ENCODE measurements at places on chromosomes 3 and 15.

DNA sequence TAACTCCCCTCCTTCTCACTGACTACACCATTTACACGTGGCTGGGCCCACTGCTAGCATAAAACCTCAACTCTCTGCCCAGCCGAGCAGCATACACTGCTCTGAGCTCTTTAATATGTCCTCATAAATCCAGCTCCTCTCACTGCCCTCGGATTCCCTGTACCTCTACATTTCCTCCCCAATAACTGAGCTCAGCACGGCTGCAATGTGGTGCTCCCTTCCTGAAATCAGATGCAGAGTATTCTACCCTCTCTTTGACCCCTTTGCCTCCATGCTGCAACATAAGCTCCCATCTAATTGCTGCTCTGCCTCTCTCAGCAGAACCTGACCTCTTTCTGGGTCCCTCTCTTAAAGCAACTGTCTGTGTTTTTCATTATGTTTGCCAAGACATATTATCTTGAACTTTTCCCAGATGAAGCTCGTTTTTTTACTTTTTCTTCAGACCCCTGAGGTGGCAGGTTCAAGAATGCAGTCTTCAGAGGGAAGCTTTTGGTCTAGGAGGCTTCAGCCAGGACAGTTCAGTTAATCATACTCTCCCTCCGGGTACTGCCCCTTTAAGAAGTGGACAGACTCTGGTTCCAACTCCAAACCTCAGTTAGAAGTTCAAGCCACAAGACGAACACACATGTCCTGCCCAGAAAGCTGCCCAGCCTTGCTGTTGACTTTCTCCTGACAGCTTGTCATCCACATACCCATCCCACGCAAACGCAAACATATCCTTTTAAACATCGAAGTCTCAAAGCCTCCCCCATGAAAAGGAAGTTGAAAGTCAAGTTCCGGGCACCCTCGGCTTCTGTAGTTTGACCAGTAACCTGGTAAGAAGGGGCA, 81.1 kb upstream of the NEO1 start:
- peak; percentile 54 for DNase-seq

DNA sequence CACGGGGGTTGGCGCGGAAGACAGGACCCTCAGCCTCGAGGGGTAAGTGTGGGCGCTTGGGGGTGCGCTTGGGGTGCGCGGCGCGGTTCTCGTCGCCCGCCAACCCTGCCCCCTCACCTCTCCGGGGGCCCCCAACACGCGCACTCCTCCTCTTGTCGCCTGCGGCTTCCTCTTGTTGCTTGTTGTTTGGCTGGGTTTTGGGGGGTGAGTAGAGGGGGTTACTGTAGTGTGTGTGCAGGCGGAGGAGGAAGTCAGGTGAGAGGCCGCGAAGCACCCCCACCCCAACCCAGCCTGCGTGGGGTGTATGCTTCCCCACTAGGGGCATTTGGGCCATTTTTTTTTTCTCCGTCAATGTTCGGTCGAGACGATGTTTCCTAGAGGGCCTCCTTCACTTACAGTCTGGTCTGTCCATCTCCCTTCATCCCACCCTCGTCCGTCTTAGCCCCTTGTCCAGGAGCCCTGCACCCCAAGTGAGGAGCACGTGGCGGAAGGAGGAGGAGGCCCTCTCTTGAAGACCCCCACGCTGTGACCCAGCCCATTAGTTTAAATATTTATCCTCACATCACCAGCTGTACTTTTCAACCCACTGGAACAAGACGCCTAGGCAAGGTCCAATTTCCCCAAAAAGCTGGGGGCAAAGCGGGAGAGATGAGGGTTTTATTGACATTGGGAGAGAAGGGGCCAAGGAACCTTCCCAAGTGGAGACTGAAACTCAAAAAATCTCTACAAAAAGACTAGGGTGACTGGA, 20.4 kb upstream of the SATB1 start:
- no peak for DNase-seq

GRCh38 chr3:72576563-72576962, 271.7 kb downstream of the SHQ1 start:
- DNase-seq, result no peak

GRCh38 chr15:71939981-71940588, 129.7 kb downstream of the NR2E3 start:
- DNase-seq, result no peak

DNA sequence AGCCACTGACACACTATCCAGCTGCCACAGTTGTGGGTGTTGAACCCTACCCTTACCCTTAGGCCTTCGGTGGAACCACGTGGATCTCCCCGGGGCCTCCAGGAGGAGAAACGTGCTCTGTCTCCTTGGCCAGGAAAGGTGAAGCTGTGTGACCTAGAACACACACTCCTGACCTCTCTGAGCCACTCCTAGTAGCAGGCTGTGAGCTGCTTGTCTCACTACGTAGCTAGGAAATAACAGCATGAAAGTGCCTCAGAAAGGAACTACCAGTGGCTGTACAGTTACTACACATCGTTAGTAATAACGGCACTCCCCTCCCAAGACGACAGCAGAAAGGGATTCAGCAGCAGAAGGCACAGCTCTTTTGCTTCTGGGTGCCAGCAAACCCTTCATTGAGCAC, 36.2 kb upstream of the SLC6A6 start:
- no peak for DNase-seq

DNA sequence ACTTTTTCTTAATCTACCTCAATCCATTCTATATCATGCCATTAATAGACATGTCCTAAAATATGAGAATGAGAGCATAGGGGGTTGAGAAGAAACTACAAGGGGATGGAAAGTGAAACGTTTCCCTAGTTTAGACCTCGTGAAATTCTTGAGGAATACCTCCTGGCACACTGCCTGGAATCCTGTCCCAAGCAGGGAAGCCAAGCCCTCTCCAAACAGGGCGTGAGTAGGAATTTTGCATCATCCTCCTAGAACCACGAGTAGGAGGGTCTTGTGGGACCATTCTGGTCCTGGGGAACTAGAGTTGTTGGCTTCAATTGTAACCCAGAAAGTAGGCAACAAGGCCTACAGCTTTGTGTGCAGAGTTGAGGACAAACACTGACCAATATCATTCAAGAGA, 19.6 kb upstream of the C3orf80 start:
- DNase-seq, result no peak

- DNase-seq, result no peak
These were observed 42.1 kb upstream of the SLC6A6 start for GRCh38 chr3:14360123-14360881.

DNA sequence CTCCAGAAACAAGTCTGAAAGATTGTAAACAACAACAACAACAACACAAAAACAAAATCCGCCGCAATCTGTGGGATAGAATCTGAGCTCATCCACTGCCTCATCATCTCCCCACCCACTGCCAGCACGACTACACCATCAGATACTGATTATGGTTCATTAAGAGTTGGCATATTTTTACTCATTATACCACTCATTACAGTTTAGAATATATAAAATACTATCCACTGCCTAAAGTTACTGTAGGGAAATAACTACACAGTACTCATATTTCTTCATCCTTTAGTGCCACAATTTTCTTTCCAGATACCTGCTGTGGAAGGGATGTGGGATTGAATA, 152.5 kb upstream of the PEX5L start:
- DNase-seq, result no peak

GRCh38 chr15:92328207-92328606, 65.5 kb upstream of the ST8SIA2 start:
- DNase-seq, result no peak

DNA sequence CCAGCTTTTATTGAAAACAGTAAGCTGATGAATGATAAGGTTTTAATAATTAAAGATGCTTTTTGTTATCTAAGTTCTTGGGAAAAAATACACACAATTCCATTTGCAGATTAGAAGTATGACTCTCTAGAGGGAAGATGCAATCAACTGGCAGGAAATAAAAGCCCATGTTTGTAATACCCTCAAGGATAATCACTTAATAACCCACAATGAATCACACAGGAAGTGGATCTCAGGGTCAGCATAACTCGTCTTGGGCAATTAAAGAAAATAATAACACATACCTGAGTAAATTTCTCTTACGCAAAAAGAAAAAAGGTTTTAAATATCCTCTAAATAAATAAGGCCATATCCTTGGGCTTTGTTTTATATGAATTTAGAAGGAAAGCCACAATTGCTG, 9.4 kb upstream of the EID1 start:
- peak; percentile 77 for DNase-seq

DNA sequence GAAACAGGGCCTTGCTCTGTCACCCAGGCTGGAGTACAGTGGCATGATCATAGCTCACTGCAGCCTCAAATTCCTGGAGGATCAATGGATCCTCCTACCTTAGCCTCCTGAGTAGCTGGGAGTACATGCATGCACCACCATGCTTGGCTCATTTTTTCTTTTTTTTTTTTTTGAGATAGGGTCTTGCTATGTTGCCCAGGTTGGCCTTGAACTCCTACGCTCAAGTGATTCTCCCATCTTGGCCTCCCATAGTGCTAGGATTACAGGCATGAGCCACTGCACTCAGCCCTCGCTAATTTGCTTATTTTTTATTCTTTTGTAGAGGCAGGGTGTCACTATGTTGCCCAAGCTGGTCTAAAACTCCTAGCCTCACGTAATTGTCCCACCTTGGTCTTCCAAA, 6.0 kb upstream of the ARIH1 start:
- no peak for DNase-seq

GRCh38 chr3:149751551-149751950, 738 bp downstream of the COMMD2 start:
- DNase-seq, result peak; percentile 9

DNA sequence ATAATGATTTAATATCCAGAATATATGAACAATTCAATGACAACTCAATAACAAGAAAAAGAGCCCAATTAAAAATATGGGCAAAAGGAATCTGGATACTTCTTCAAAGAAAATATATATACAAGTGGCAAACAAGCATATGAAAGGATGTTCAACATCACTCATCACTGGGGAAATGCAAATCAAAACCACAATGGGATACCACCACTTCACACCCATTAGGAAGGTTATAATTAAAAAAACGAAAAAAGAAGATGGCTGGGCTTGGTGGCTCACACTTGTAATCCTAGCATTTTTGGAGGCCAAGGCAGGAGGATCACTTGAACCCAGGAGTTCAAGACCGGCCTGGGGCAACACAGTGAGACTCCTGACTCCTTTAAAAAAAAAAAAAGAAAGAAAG, 4.1 kb downstream of the CCDC12 start:
- no peak for DNase-seq

- DNase-seq, result no peak
These were observed 41.5 kb downstream of the MGLL start for GRCh38 chr3:127780536-127781400.

- DNase-seq, result peak; percentile 59
These were observed 170.8 kb downstream of the PEX5L start for GRCh38 chr3:179865861-179866505.

DNA sequence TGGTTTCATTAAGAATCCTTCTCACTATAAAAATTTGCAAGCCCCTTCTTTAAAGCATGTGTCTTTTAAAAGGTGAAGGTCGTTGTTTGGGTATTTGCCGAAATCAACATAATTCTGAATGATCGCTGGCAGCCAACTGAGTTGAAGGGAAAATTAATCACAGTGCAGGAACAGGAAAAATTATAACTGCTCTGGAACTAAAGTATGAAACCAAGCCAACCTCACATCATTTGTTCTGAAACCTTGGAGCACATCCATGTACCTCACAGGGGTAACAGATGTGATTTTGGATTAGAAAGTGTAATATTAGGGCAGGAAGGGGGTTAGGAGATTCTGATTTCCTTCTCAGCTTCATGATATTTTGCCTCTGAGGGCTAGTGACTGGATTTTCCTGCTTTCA, 52.2 kb upstream of the PTX3 start:
- DNase-seq, result no peak

DNA sequence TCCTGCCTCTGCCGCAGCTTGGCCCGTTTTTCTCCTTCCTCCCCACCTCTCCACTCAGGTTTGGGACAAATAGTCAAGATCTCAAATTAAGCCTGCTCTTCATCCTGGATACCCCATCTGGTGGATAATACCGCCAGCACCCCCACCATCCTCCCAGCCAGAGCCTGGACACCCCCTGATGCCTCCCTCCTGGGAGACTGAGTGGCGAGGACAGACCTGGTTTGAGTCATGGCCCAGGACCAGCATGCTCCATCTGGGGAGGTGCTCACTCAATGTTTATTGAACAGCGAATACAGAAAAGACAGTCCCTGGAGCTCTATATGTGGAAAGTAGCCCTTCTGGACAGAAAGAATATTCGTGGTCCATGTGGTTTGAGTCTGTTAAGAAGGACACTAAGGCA, 23.3 kb downstream of the CTSH start:
- DNase-seq, result no peak

DNA sequence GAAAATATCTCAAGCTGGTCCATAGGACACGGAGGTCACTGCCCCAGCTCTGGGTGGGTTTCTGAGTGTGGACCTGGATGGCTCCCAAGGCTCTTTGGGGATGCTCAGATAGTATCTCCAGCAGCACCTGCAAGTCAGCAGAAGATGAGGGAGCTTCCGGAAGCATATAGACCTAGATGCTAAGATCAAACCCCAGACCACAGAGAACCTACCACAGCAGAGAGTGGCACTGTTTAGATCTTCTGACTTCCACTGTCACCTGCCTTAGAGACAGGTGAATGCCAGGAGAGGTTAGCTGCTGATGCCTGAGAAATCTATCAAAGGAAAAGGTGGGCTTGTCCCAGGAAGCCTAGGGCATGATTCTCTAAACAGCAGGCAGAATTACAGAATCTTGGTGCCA, 105.7 kb upstream of the TRPM1 start:
- no peak for DNase-seq

GRCh38 chr3:125589547-125590122, 5.7 kb downstream of the OSBPL11 start:
- DNase-seq, result no peak

DNA sequence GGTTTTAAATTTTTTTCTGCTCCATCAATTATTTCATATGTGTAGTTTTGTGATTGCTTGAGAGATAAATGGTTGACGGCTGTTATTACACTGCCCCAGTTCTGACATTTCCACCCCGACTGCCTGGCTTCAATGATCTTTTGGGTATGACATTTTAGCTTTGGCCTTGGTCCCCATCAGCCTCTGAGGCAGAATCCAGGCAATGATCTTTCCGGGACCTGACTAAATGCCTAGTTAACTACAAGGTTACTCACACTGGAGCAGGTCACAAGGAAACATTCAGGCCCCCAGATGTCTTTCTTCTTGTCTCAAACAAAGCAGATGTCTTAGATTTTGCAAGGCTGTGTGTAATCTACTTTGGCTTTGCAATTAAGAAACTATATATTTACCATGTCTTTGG, 61.1 kb upstream of the TMCO5A start:
- no peak for DNase-seq

GRCh38 chr3:82745544-82745943, 984.1 kb upstream of the GBE1 start:
- no peak for DNase-seq

DNA sequence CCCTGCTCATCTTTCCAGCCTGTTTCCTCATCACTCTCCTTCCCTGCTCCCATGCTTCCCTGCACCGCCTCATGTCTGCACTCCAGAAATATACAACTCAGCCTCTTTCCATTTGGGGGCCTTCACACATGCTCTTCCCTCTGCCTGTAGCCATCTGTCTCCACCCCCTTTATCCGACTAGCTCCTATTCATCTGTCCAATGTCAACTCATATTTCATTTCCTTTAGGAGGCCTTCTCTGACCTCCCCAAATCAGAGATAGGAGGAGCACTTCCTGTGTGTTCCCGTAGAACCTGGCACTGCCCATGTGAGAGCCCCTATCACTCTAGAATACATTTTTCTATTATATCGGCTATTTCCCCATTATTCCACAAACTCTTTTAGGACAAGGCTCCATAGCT, 10.6 kb downstream of the ATP8B4 start:
- no peak for DNase-seq
